ENCODE measurements at places on chromosomes 16 and 17.
A peak's percentile ranks its signal among the peaks of the same experiment; 100 is the strongest.

GRCh38 chr16:19431636-19432340 is 14.1 kb downstream of the TMC5 start:
- no peak for DNase-seq

- no peak for DNase-seq
Measured at GRCh38 chr17:34615326-34615725, 35.9 kb downstream of the TMEM132E start.

DNA sequence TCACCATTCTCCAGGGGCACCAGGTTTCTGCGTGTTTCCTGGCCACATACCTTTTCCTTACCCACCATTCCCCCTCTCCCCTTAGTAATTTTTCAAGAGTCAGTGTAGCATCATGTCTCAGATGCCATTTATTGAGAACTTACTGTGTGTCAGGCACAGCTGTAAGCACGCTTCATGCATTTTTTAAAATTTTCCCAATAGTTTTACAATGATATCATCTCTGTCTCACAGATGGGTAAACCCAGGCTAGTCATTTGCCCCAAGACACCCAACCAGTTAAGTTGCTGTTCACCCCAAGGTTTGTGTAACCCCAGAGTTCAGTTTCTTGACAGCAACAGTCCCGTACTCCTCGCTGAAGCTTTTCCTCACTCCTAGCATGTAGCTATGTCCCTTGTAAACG is 56.4 kb upstream of the IRX3 start:
- DNase-seq = no peak

DNA sequence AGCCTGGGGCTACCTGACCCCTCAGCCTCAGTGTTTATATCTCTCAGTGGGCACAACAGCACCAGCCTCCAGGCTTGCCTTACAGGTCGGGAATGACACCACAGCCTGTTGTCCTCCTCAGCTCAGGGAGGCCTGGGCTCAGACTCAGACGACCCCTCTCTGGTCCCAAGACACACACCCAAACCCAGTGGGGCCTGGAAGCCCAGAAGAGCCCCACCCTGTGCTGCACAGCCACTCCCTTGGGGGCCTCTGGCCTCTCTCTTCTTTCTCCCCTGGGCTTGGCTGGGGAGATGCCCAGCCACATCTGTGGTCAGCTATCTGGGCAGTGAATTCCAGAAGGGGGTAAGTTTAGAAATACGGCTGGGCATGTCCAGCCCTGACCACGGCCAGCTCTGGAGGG is 2.4 kb downstream of the NATD1 start:
- no peak for DNase-seq

DNA sequence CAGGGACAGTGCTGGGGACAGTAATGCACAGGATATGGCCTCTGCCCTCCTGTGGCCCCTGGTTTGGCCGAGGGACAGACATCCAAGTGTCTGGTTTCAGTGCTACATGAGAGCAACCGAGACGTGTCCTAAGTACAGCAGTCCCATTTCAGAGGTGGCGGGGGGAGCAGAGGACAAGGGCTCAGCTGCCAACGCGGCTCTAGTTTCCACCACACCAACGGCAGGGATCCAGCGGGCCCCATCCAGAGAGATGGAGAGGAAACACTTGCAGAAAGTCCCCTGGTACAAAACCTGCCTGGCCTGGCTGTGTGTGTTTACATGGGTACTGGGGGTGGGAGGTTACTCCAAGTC is 125.8 kb upstream of the SMURF2 start:
- no peak for DNase-seq

DNA sequence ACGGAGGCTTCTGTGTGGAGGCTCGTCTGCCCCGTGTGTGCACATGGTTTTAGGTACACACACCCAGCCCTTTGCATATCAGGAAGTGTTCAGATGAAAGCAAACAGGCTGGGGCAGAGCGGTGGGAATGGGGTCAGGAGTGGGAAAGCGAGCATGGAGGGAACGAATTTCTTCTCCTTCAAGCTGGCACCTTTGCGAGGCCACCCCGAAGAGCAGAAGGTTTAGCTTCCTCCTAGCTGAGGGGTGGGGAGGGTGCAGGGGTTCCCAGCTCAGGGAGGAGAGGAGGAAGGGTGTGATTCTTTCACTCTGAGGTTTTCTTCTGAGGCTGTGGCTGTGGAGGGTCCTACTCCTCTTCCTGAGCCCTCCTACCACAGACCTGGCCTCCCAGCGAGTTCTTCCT is 83.6 kb downstream of the ABR start:
- DNase-seq = no peak

GRCh38 chr17:82400830-82401229 is 17.3 kb upstream of the HEXD start:
- DNase-seq = no peak

- DNase-seq = no peak
Measured at GRCh38 chr16:85239871-85240270, 127.6 kb upstream of the CIBAR2 start.

- DNase-seq = no peak
Measured at GRCh38 chr17:71846561-71847110, 274.2 kb upstream of the SOX9 start.

- DNase-seq = no peak
Measured at GRCh38 chr16:27650073-27650701, 100.2 kb downstream of the KATNIP start.

- no peak for DNase-seq
Measured at GRCh38 chr16:27977966-27978365, 85.5 kb downstream of the GSG1L start.

GRCh38 chr17:48503747-48504146 is 27.1 kb downstream of the HOXB1 start:
- DNase-seq = no peak

DNA sequence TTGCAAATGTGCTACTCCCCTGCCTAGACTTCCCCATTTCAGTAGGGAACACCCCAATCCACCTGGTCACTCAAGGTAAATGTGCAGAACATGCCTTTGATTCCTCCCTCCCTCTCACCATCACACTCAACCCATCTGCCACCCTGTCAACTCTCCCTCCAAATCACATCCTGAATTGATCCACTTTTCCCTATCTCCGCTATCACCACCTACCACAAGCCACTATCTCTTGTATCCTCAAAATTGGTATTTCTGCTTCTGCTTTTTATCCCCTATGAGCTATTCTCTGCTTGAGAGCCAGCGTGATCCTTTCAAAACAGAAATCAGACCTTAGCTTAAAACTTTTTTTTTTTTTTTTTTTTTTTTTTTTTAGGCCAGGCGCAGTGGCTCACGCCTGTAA is 5.4 kb upstream of the NOL11 start:
- no peak for DNase-seq

GRCh38 chr17:81854974-81855774 is 5.2 kb downstream of the P4HB start:
- peak; percentile 37 for DNase-seq

GRCh38 chr17:29390851-29391631 is 878 bp downstream of the TAOK1 start:
- peak; percentile 51 for DNase-seq

GRCh38 chr17:49851387-49852291 is 3.8 kb upstream of the TAC4 start:
- DNase-seq = peak; percentile 42

GRCh38 chr17:27396941-27397340 is 59.3 kb upstream of the KSR1 start:
- no peak for DNase-seq

GRCh38 chr16:79463841-79464240 is 136.7 kb downstream of the MAF start:
- no peak for DNase-seq

DNA sequence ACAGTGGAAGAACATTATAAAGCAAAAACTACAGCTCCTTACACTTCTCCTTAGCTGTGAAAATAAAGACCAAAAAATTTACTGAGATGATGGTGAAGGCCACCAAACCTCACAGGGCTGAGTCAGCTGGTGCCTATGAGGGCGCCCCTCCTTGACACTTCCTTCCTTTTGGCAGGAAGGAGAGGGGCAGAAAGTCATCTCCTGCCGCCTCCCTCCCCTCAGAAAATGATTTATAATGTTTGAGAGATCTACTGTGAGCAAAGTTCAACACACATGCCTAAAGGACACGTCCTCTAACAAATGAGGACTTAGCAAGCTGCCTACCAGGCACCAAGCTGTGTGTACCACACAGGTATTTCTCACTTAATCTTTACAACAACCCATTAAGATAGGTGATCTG is 245.7 kb downstream of the PRKCA start:
- DNase-seq = no peak

DNA sequence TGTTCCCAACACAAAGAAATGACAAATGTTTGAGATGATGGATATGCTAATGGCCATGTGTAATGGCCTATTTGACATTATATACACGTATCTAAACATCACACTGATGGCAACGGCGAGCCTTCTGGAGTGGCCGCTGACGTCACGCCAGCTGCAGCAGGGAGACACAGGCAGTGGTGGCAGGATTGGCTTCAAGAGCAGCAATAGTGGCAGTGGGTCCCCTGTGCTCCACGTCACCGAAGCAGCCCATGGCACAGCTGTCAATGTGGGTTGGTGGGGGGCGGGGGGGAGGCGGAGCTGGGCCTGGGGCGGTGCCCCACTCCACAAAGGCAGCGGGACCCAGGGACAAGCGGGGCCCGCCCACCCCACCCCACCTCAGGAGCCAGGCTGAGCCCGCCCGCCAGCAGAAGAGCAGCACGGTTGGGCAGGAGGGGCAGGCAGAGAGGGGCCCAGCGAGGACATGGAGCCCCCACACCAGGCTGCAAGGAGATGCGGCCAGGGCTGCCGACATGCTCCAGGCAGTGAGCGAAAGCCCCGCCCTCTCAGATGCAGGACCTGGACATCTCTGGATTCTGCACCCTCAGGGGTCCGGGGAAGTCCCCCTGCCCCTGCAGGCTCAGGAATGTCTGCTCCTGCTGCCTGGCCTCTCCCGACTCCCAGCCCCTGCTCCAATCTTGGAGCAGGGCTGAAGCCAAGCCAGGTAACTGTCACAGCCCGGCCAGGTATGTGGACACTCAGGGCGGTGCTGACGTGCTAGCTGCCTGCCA is 64.6 kb downstream of the USP32 start:
- DNase-seq = no peak

GRCh38 chr16:19396555-19397011 is 21.1 kb upstream of the TMC5 start:
- DNase-seq = no peak

GRCh38 chr17:81959362-81960129 is 1.4 kb downstream of the NOTUM start:
- DNase-seq = peak; percentile 66

DNA sequence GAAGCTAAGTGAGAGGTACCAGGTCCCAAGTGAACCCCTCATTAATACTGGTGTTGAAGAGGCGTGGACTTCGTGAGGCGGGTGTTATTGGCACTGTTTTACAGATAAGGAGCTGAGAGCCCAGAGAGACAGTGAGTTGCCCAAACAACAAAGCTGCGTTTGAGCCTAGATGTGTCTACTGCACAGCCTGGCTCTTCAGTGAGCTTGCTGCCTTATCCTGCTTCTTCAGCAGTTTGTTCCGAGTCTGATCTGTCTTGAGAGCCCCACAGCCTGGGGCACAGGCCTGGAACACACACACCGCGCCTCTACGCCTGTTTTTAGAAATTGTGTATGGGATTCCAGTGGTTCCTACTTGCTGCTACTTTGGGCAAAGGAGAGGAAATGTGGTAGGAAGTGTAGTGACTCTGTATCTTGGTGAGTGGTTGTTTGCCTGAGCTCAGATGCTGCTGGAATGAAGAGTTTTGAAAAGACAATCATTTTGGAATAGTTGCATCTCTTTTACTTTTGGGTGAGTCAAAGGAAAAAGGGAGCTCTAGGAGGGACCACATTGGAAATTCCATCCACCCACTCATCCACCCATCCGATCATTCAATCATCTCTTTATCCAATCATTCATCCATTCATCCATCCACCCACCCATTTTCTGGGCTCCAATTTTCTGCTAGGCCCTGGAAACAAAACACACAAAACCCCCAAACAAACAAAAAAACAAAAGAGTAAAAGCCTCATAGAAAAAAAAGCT is 22.3 kb upstream of the PLCG2 start:
- no peak for DNase-seq

DNA sequence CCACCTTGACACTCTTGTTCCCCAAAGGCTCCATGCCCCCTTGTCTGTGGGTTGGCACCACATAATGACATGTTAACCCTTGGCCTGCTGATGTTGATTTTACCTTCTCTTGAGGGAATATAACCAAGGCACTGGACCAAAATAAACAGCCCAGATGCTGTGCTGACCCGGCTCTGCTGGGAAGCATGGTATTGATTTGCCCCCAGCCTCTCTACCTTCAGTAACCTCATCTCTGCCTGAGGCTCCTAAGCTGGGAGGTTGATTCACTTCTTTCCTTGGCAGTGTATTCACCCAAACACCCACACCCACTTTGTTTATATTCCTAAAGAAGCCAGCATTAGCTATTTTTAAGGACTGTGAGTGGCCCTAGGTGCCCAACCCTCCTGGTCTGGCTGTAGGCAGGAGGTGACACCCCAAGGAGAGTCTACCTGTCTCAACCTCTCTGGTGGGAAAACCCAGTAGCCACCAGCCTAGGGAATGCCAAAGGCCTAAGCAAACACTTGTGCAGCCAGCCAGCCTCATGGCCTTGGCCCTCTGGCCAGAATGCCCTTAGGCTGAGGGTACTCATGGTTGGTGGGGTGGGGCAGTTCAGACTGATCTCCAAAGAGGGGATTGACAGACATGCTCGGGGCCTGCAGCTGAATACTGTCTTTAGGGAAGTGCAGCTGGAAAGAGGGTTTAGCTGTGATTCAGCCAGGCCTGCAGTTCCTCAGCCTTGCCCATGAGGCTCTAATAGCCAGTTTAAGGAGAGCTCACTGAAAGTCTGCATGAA is 42.7 kb downstream of the GNAO1 start:
- DNase-seq = no peak

DNA sequence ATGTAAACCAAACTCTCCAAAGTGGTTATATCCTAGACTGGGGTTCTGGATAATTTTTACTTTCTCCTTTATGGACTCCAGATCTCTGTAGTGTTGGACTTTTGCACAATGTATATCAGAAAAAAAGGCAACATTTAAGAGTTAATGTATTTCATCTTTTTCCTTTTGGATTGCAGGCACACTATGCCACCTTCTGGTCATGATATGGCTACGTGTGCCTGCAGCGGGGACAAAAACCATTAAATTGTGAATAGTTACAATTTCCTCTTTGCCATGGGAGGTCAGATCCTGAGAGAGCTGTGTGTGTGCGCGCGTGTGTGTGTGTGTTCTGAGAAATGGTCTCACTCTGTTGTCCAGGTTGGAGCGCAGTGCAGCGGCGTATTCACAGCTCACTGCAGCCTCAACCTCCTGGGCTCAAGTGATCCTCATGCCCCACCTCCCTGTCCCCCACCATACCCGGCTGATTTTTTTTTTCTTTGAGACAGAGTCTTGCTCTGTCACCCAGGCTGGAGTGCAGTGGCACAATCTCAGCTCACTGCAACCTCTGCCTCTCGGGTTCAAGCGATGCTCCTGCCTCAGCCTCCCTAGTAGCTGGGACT is 4.3 kb upstream of the SGF29 start:
- DNase-seq = peak; percentile 60
